ENCODE measurements at places on chromosomes 13 and 19.
A peak's percentile ranks its signal among the peaks of the same experiment; 100 is the strongest.

GRCh38 chr19:18733196-18733647, 49.7 kb downstream of the CRTC1 start:
- H3K27me3 ChIP-seq, result no peaks in the 10 kb centered on the region
- no peak overlapping the region for H3K4me3 ChIP-seq
- DNase-seq, result no peak
- H3K27ac ChIP-seq, result no peak overlapping the region
- no peaks in the 10 kb centered on the region for H3K36me3 ChIP-seq

DNA sequence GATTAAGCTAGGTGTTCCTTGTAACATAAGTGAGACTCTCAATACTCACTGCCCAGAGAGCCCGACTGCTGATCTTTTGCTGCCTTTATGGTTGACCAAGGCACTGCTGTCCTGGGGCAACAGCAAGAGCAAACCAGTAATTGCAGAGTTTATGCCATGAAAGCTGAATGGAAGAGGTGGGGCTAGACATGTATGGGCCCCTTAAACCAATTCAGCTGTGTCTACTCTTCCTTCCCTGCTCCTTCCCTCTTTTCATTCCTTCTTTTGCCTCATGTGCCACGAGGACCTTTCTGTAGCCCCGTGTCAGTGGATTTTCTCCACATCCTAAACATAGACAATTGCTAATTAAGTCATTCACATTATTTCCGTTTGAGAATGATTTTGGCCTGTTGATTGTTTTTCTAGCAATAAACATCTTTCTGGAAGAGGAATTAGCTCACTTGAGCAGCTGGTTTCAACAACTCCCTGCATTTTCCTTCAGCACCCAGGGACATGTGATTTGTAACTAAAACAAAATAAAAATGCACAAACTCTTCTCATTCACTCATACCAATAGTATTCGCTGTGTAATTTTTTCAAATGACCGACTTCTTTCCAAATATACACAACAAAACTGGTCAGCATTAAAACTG, 40.5 kb downstream of the RAP2A start:
- no peaks in the 10 kb centered on the region for H3K36me3 ChIP-seq
- DNase-seq, result no peak
- no peaks in the 10 kb centered on the region for H3K4me1 ChIP-seq
- H3K27me3 ChIP-seq, result no peaks in the 10 kb centered on the region

DNA sequence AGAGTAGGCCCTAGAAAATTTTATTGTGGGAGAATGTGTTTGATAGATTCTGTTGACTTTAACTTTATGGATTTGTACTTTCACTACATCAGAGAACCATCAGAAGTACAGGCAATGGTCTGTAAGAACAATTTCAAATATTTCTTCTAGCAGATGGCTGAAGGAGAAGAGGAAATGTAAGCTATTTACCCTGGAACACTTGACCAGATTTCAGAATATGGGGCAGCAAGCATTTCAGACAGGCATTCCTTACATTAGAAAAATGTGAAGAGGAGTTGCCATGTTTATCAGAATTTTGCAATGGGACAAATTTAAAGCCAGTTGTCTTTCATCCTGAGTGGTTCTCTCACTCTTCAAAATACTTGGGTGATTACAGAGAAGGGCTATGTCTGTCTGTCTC, 7.5 kb downstream of the FRY start:
- peaks cover 63% of the 10 kb centered on the region for H3K4me1 ChIP-seq
- DNase-seq, result no peak
- H3K27me3 ChIP-seq, result no peaks in the 10 kb centered on the region
- H3K4me3 ChIP-seq, result no peak overlapping the region
- peaks cover 14% of the 10 kb centered on the region for H3K36me3 ChIP-seq
- H3K27ac ChIP-seq, result no peak overlapping the region

DNA sequence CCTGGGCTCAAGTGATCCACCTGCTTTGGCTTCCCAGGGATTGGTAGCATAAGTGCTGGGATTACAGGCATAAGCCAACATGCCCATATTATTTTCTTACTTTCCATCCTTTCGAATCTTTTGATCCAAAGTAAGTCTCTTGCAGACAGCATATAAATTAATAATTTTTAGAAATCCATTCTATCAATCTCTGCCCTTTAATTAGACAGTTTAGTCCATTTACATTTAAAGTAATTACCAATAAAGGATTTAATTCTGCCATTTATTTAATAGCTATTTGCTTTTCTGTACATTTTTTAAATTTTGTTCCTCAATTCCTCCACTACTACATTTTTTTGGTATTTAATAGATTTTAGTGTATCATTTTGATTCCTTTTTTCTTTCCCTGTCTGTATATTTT, 7.3 kb upstream of the URI1 start:
- H3K4me1 ChIP-seq, result no peaks in the 10 kb centered on the region
- peaks cover 16% of the 10 kb centered on the region for H3K27me3 ChIP-seq
- no peak for DNase-seq
- no peak overlapping the region for H3K4me3 ChIP-seq
- H3K36me3 ChIP-seq, result no peaks in the 10 kb centered on the region

- no peaks in the 10 kb centered on the region for H3K27me3 ChIP-seq
- no peak overlapping the region for H3K27ac ChIP-seq
- H3K4me1 ChIP-seq, result no peaks in the 10 kb centered on the region
- no peaks in the 10 kb centered on the region for H3K36me3 ChIP-seq
These were observed 180.4 kb downstream of the ZNF536 start for GRCh38 chr19:30552593-30552992.

DNA sequence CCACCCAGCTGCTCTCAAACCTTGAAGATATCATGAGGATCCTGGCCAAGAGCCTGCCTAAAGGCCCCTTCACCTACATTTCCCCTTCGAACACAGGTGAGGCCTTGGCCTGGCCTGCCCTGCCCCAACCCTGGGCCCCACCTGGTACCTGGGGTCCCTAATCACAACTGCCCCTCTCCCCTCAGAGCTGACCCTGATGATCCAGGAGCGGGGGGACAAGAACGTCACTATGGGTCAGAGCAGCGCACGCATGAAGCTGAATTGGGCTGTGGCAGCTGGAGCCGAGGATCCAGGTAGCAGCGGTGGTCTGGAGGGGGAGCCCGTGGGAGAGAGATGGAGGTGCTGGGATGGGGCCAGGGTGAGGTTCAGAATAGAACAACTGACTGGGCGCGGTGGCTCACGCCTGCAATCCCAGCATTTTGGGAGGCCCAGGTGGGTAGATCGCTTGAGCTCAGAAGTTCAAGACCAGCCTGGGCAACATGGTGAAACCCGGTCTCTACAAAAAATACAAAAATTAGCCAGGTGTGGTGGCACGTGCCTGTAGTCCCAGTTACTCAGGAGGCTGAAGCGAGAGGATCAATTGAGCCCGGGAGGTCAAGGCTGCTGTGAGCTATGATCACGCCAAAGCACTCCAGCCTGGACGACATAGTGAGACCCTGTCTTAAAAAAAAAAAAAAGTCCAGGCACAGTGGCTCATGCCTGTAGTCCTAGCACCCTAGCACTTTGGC, 17.5 kb downstream of the DDX39A start:
- peaks cover 64% of the 10 kb centered on the region for H3K36me3 ChIP-seq
- H3K4me1 ChIP-seq, result peaks cover 18% of the 10 kb centered on the region
- no peak overlapping the region for H3K4me3 ChIP-seq
- H3K27ac ChIP-seq, result peak overlapping the region; percentile 81
- DNase-seq, result no peak

- peaks cover 26% of the 10 kb centered on the region for H3K4me1 ChIP-seq
- H3K27ac ChIP-seq, result peak overlapping the region; percentile 96
- H3K36me3 ChIP-seq, result peaks cover 35% of the 10 kb centered on the region
These were observed 755 bp upstream of the ZNF726 start for GRCh38 chr19:23913931-23914330.

DNA sequence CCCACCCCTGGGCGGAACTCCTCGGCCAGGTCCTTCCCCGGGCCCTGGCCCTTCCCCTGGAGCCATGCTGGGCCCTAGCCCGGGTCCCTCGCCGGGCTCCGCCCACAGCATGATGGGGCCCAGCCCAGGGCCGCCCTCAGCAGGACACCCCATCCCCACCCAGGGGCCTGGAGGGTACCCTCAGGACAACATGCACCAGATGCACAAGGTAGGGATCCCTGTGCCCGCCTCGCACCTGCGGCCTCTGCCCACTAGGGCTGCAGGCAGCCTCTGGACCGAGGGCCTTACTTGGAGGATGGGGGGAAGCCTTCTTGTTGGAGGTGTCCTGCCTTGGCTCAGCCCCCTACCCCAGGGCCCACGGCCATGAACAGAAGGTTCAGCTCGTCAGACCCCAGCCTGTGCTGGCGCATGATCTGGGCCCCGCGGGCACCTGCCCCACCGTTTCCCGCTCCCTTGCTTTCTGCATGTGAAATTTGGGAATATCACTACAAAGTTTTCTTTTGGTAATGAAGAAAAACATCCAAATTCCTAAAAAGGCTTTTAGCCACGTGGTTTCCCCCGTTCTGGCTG, 23.4 kb downstream of the SMARCA4 start:
- H3K4me3 ChIP-seq, result no peak overlapping the region
- no peak overlapping the region for H3K27ac ChIP-seq
- peaks cover 13% of the 10 kb centered on the region for H3K36me3 ChIP-seq
- DNase-seq, result no peak
- no peaks in the 10 kb centered on the region for H3K27me3 ChIP-seq

DNA sequence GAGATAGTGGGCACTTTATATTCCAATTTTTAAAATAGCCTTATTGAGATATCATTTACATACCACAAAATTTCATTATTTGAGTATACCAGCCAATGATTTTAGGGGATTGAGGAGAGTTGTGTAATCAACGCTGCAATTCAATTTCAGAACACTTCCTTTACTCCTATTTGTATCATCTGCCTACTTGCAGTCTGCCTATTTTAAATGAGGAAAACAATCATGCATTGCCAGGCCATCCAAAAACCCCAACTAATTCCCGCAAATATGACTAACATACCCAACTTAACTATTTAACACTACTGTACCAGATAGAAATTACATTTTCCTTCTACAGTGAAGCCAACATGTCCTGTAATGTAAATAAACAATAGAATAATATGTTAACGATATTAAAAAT, 26.7 kb downstream of the CAB39L start:
- no peak overlapping the region for H3K27ac ChIP-seq
- H3K4me3 ChIP-seq, result no peak overlapping the region
- H3K4me1 ChIP-seq, result no peaks in the 10 kb centered on the region
- H3K36me3 ChIP-seq, result no peaks in the 10 kb centered on the region
- H3K27me3 ChIP-seq, result peaks cover 9% of the 10 kb centered on the region

- DNase-seq, result no peak
- no peaks in the 10 kb centered on the region for H3K27me3 ChIP-seq
- H3K4me3 ChIP-seq, result no peak overlapping the region
These were observed 598.1 kb downstream of the TBC1D4 start for GRCh38 chr13:74883834-74884233.

- DNase-seq, result peak; percentile 91
- H3K4me3 ChIP-seq, result peak within 1 kb of the TSS; percentile 79
- H3K27me3 ChIP-seq, result no peaks in the 10 kb centered on the region
- H3K4me1 ChIP-seq, result peaks cover 40% of the 10 kb centered on the region
- H3K36me3 ChIP-seq, result peaks cover 43% of the 10 kb centered on the region
These were observed at the start of gene ZNF665 for GRCh38 chr19:53192771-53193534. Gene ZNF665, minus strand, starts transcription at chr19:53193358. Its CDS starts 10,460 bp downstream, at chr19:53182898.

All from activated naive CD4-positive, alpha-beta T cell treated with anti-CD3 and anti-CD28 coated beads, Interleukin-2, amount 10 ng/mL, durations not matched to agents 7 days and 5 days (primary cell).